ENCODE measurements at places on chromosomes 5 and 9.

- DNase-seq = no peak
Measured at GRCh38 chr9:3957306-3957705, 342.6 kb downstream of the GLIS3 start.

DNA sequence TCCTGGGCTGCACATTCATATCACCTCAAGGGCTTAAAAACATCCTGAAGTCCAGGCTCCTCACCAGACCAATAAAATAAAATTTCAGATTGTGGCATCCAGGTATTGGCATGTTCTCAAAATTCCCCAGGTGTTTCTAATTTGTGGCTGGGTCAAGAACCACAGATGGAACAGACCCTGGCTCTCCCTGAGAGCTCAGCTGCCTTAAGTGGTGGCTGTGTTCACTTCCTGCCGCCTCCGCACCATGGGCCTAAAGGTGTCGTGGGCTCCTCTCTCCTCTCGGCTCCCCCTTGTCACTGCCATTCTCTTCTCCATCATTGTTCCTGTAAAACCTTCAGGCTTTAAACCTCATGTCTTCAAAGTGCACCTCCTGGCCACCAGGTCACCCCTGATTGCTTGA, 17.8 kb upstream of the CCNJL start:
- no peak for DNase-seq

GRCh38 chr9:18480662-18481093, 6.7 kb downstream of the ADAMTSL1 start:
- no peak for DNase-seq

- DNase-seq = no peak
Measured at GRCh38 chr5:172370648-172371545, 83.4 kb downstream of the SH3PXD2B start.

- no peak for DNase-seq
Measured at GRCh38 chr5:9231842-9232241, 314.0 kb downstream of the SEMA5A start.

DNA sequence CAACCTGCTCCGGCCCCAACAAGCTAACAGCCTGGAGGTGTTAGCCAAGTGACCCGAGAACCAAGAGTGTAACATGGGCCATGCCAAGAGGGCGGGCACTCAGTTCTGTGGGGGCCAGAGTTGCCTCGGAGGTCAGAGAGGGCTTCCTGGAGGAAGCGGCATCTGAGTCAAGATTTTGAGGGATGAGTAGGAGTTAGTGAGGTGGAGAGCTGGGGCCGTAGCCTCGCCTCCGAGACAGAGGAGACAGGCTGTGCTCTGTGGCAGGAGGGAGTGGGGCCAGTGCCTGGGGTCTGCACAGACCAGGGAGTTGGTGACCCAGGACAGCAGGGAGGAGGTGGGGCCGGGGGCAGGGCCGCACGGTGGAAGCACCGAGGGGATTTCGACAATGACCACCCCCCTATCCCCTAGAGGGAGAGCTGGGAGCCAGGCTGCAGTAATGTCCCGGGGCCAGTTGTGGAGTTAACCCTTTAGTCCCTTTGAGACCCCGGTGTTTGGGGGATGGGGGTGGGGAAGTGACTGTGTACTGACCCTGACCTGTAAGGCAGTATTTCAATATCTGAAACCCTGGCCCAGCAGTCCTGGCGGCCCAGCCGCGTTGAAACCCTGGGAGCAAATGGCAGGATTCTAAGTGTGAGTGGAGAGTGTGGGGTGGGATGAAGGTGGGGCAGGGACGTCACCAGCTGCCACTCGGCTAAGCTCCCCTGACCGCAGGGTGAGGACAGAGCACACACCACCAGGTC, 148.7 kb upstream of the COL5A1 start:
- no peak for DNase-seq

DNA sequence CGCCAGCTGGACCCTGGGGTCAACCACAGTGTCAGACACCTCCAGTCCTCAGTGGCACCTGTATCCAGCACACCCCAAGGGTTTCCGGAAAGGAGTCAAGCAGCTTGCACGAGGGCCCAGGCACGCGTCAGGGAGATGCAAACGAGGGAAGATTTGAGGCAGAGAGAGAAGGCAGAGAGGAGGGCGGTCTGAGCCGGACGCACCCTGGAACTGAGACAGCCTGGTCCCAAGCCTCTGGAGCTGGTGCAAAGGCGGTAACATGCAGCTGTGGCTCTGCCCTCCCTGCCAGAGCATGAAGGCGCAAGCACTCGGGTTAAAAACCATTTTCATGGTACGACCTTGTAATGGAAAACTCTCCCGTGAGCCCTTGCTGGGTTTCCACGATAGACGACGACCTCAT, 32.2 kb downstream of the SLC6A18 start:
- DNase-seq = no peak

DNA sequence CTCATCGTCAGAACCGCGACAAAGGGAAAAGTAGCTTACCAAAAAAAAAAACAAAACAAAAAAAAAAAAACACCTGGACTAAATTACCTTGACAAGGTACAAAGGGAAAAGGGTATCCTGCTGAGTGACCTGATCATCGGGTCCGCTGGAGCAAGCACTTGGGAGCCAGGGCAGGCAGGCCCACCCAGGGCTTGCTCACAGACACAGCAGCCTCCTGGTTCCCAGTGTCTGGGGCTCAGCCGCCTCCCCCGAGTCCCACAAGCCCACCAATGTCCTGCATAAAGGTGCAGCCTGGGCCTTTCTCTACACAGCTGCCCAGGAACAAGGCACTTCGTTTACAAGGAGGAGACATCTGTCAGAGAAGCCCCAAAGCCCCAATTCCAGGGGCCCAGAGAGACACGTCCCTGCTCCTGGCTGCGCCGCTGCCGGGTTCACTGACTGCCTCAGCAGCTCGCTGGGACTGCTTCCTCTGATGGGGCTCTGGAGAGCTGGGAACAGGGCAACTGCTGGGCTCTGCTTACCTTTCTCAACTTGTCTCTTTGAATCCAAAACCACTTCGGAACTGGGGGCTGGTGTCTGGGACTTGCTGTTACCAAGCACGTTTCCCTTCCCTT, 63.4 kb downstream of the GOLM1 start:
- no peak for DNase-seq

GRCh38 chr5:73464016-73464745, 15.6 kb upstream of the FOXD1 start:
- peak; percentile 83 for DNase-seq

- DNase-seq = no peak
Measured at GRCh38 chr9:119639287-119639955, 270.2 kb upstream of the BRINP1 start.

- no peak for DNase-seq
Measured at GRCh38 chr5:133890776-133891280, 77.6 kb downstream of the C5orf15 start.

- no peak for DNase-seq
Measured at GRCh38 chr5:2530609-2531008, 220.9 kb downstream of the IRX2 start.

GRCh38 chr9:127786773-127787104, 905 bp downstream of the CDK9 start:
- DNase-seq = peak; percentile 3
